ENCODE measurements at places on chromosomes 2 and 18. TPM values are rescaled to one million over a fixed set of nuclear protein-coding genes. Genes with fewer than 3 reads are reported as not detected.

CCDC178 gene
- polyA plus RNA-seq, result not detected

- DNase-seq, result no peak
Observed at GRCh38 chr2:198187841-198188240, 383.4 kb downstream of the PLCL1 start.

DNA sequence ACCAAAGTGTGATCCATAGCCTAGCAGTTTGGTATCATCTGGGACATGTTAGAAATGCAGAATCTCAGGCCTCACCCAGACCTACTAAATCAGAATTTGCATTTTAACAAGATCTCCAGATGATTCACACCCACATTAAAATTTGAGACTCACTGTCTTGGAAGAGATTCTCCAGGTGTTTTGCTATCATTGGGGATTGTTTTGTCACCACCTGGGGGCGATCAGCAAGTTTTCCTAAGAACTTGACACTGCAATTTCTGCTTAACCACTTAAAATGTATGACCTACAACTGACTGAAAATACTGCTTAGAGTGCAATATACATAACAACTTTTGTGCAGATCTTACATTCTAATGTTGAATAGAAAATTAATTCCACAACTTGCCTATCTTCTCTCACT is 18.9 kb upstream of the ITGA4 start:
- no peak for DNase-seq

GRCh38 chr18:59011786-59012185 is 127.9 kb upstream of the SEC11C start:
- no peak for DNase-seq

DNA sequence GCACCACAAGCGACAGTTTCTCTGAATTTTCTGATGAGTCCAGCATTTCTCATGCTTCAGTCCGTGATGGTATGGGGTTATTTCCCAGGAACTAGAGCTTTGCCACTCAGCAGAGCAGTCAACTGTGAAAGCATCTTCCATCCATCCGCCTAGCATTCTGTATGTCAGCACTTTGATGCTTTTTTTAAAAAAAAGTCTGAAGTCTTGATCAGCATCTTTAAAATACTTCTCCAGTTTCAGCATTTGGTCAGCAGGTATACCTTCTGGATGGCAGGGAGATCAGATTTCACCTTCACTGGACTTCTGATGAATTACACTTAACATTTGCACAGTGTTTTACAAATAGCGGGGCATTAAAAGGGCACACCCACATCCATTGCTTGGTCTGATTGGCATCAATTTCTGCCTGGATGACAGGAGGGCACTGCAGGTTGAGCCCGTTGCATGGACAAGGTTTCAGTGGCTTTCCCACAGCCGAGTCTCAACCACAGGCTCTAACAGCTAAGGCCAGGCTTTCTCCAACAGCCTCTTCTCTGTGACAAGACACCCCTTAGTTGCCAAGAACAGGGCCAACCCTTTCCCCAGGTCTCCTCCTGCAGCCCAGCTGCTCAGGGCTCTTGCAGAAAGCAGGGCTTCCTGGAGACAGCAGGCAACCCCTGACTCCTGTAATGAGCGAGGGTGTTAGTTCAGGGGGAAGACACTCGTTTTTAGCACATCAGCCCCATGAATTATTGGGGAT is 54.0 kb downstream of the EMILIN2 start:
- no peak for DNase-seq

MFSD6 gene
- 20.0 TPM for polyA plus RNA-seq

DNA sequence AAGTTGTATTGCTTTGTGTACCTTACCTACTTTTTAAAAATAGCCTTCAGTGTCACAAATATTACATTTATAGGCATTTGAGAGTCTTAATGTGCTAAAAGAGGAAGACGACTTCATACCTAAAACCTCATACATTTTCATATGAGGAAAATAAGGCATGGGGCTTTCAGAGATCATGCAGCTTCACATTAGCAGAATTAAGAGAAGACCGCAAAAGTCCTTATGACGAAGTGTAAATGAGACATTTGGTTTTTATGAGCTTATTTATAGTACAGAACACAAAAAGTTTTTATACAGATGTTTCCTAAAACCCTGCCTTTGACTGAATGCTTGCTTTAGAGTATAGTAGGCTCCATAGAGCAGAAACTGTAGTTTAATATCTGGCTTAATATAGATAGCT is 10.1 kb upstream of the CCDC138 start:
- DNase-seq, result no peak

PIEZO2 gene
- not detected for polyA plus RNA-seq

CCDC148 gene
- polyA plus RNA-seq, result 0.37 TPM

CLEC4F gene
- 0.54 TPM for polyA plus RNA-seq

PLEKHM3 gene
- 12.1 TPM for polyA plus RNA-seq

GRCh38 chr18:61352611-61353010 is 19.4 kb downstream of the CDH20 start:
- DNase-seq, result no peak

NEU2 gene
- polyA plus RNA-seq, result not detected

CRYBA2 gene
- 1.3 TPM for polyA plus RNA-seq

CFAP65 gene
- polyA plus RNA-seq, result 0.06 TPM

DNA sequence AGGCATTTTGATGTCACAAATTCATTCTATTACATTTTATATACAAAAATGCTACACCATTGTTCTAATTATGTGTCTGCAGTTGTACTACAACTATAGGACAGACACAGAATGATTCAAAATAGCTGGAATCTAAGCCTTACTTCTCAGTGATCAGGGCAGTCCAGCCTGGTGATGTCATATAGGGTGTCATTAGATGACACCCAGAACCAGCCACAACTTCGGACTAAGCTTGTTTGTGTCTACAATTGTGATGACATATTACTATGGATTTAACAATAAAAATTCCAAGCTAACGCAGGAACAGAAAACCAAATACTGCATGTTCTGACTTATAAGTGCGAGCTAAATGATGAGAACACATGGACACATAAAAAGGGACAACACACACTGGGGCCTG is 31.0 kb downstream of the M1AP start:
- DNase-seq, result no peak

MC5R gene
- polyA plus RNA-seq, result not detected

SIX3 gene
- not detected for polyA plus RNA-seq

DNA sequence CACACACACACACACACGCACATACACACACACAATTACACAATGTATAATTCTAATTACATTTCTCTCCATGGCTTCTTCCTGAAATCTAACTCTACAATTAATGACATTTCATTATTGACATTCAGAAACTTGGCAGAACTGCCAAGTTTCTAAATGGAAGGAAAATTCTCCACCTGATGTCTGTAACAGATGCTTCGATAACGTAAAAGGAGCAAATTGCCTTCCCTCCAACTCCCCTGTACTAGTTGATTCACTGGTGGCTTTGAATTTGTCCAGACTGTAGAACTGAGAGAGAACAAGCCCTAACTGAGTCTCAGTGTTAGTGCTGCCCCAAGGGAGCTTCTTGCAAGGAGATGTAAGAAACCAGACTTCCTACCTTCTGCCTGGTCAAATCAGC is 255.1 kb upstream of the TMEM200C start:
- DNase-seq, result no peak
